Stimulated activated CD4-positive, alpha-beta T cell treated with anti-CD3 and anti-CD28 coated beads, Interleukin-1b, Interleukin-23, amount 100 ng/mL, for 1 hour (primary cell): ENCODE measurements at places on chromosomes 6 and 20.

DNA sequence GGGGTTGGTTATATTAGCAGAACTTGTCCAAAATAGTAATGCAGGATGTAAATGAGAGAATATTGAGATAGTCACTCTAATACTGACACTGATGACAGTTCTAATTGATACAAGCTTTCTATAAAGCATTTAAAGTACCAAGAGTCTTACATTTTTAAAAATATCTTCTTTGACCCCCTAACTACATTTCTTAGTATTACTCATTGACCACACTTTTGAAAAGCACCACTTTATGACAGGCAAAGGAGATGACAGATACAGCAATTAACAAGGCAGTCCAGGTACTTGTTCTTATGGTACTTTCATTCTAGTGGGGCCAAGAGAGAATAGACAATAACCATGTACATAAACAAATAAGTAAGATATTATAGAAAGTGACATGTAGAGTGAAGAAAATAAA lies 139.4 kb upstream of the EYA4 start:
- no peak for DNase-seq

- no peak for DNase-seq
Observed at GRCh38 chr6:37105148-37106050, 64.6 kb upstream of the PIM1 start.

GRCh38 chr6:62971976-62972658 lies 239.2 kb upstream of the FKBP1C start:
- DNase-seq: no peak

DNA sequence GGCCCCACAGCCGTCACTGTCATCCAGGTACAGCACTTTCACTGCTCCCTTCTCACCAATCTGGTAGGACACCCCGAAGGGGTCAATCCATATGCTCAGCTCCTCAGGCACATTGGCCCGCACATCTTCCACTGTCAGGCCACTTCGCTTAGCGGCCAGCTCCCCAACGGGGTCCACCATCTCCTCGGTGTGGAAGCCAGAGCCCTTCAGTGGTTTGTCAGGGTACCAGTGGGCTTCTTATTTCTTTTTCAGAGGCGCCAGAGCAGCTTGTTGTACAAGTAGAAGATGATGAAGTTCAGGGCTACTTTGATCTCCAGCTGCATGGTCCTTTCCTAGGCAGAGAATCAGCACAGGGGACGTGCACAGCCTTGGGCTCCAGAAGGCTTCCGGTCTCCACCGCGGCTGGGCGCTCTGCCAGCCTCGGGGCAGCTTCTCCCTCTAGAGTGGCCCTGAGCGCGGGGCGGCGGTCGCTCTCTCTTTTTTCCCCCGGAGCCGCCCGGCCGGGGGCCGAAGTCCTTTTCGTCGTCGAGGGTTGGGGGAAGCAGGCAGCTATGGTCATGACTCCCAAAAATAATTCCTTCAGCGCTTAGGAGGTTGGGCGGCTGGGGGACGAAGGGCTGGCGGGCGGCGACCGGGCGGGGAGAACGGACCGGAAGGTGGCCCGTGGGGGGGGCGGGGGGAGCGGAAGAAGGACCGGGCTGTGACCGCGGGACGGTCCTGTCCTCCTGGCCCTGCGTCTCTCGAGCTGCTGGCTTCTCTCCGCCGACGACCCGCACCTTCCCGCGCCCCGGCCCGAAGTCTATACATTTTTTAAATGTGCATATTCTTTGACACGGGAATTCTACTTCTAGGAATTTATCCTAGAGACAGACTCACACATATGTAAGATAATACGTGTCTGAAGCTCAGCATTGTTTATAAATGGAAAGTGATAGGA lies 6.5 kb upstream of the ZSCAN9 start:
- DNase-seq: no peak

GRCh38 chr6:158314737-158315136 lies 2.5 kb downstream of the TULP4 start:
- no peak for DNase-seq

- no peak for DNase-seq
Observed at GRCh38 chr6:132494954-132495353, 18.0 kb downstream of the STX7 start.

DNA sequence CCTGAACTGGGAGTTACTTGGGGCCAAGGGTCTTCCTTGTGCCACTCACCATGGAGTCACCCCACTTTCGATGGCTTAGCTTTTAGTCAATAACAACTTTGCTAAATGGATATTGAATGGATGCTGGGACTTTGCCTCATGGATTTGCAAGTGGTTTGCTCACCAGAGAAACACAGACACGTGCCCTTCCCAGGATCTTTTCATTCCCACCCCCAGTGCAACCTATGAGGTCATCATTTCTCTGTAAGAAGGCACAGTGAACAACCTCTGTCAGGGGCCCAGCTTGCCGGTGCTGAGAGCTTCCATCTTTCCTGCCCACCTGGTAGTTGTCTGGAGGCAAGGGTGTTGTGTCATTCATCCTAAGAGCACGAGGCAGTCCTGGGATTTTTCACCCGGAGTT lies 256.8 kb upstream of the PMEPA1 start:
- no peak for DNase-seq
